ENCODE measurements at places on chromosomes 7 and 10.

DNA sequence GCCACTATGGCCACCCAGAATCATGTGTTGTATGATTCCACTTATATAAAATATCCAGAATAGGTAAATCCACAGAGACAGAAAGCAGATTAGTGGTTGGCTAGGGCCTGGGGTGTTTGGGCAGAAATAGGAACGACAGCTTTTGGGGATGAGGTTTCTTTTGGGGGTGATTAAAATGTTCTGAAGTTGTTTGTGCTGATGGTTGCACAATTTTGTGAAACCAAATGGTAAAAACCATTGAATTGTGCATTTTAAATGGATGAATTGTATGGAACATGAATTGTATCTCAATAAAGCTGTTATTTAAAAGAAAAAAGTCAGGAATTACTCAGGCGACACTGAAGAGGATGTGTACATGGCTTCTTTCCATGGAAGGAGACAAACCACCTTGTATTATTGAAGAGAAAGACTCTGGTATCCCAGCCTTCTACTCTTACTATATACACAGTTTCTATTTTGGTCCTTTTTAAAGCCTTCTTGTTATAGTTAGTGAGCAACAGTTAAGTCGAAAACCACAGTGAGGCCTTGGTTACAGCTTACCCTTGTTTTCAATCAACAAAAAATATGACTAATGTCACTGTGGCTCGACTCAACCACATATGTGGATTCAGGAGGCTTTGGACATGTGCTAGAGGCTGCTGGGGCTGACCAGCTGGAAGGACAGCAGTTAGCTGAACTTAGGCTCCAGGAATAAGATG lies 57.1 kb upstream of the KMT2E start:
- DNase-seq, result no peak

DNA sequence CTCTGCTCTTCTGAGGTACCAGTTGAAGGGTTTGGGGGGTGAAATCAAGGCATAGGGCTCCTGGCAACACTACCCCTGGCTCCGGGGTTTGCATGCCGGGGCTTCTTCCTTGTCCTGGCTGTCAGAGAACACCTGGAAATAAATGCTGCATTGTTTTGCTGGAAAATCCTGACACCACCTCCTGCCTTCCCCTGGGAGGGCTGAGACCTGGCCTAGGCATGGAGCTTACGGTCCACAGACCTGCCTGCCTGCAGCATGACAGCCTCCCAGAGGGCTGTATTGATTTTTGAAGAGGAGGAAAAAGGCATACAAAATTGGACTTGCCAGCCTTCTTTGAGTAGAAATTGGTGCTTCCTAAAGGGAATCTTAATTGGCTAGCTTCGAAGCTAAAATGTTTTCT lies 227.1 kb downstream of the MGMT start:
- DNase-seq, result no peak

- DNase-seq, result no peak
These were observed 1.0 kb downstream of the CPED1 start for GRCh38 chr7:120989257-120990220.

DNA sequence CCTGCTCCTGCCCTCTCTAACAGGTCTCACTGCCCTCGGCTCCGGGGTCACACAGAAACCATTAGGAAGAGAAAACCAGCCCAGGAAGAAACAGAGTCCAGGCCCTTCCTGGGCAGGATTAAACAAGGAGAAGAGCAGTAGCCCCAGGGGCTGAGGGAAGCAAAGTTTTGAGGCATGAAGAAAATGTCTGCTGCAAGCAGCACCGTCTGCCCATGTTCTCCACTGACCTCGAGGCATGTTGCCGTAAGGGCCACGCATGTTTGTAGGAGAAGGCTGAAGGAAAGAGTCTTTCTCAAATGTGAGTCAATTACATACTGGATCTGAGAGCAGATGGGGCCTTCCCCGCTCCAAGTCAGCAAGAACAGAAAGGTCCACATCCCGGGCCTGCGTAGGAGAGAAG lies 4.2 kb downstream of the ZNF746 start:
- DNase-seq, result no peak

DNA sequence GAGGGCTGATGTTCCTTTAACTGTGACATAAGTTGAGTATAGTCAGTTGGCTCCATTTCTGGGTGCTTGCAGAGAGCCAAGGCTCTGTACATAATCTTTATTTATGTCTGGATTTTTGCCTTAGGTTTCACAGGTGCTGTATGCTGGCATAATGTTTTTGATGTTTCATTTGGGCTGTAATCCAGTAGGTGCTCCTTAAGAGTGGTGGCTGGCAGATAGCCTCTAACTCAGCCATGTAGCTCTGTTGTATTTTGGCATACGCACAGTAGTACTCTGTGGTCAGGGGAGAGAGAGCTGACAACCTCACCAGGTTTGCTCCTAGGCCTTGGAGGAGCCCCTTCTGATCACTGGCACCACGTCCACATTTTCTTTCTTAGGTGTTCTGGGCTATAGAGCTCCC lies 61.1 kb downstream of the RNF133 start:
- DNase-seq, result no peak

- no peak for DNase-seq
These were observed 776.4 kb upstream of the AUTS2 start for GRCh38 chr7:68821846-68822245.

- no peak for DNase-seq
These were observed 47.4 kb downstream of the ATOH7 start for GRCh38 chr10:68184546-68184945.

DNA sequence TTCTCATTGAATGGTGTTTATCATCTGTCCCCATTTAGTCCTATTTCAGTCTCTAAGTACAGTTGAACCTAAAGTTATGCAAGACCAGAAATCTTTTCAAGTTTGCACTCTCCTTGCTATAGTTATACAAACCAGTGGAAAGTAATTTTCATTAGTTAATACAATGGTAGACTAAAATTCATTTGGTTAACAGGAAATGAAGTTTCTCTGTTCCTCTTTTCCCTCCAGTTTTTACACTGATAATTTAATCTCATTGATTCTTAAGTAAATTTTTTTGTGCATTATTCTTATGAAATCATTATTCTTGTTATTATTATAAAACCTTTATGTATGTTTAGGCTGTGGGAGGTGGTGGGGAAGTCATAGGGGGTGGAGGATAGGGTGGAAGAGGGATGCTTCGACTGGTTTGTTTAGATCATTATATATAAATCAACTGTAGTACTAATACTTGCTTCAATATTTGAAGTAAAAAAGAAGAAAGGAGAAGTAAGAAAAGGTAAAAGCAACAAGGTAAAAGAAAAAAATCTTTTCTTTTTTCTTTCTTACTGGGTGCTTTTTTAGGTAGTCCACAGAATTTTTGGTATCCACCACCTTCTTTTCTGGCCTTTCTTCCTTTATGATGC lies 104.1 kb downstream of the GPR85 start:
- DNase-seq, result no peak

DNA sequence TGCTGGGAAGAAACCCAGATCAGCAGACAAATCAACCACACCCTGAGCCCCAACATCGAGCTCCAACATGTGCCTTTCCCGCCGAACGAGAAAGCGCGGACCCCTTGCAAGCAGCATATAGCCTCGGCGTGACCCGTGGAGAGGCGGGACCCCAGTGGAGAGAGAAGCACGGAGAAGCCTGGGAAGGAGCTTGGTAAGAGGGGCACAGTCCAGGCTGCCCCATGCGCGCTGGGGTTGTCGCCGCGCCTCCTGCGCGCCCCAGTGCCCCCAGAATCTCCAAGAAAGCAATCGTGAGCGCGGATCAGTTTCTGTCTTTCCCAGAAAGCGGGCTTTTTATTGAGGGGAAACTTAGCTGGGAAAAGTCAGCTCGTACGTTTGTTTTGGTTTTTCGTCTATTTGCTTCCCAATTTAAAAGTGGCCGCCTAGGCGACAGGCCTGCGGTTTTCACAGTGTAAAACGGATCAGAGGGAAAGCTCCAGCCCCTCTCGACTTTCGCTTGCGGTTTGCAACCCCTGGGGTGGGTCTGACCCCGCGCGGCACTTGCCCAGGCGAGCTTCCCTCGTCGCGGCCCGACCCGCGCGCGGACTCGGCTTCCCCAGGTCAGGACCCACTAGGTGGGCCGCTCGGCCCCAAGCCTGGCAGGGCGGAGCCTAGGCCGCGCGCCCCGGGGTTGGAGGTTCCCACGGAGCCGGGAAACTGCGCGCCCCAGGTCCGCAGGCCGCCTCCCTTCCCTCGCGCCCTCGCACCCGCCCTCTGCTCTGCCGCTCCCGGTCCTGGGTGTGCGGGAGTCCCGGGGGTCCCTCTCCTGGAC lies 31.1 kb downstream of the SKIDA1 start:
- no peak for DNase-seq

DNA sequence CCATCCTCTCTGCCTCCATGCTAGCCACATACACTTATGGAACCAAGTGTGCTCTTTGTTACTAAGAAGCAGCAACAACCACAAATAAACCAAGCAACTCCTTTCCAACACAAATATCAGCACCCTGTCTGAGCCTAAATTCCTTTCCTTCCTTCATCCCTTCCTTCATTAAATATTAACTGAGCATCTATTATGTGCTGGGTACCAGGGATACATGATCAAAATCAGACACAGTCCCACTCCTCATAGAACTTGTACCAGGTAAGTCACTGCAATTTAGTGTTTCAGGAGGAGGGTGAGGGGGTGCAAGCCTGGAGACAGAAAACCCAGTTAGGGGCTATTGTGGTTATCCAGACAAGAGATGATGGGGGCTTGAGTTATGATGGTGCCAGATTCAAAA lies 10.8 kb downstream of the CREB5 start:
- no peak for DNase-seq

GRCh38 chr7:157498657-157499056 lies 161.9 kb downstream of the DNAJB6 start:
- DNase-seq, result no peak

DNA sequence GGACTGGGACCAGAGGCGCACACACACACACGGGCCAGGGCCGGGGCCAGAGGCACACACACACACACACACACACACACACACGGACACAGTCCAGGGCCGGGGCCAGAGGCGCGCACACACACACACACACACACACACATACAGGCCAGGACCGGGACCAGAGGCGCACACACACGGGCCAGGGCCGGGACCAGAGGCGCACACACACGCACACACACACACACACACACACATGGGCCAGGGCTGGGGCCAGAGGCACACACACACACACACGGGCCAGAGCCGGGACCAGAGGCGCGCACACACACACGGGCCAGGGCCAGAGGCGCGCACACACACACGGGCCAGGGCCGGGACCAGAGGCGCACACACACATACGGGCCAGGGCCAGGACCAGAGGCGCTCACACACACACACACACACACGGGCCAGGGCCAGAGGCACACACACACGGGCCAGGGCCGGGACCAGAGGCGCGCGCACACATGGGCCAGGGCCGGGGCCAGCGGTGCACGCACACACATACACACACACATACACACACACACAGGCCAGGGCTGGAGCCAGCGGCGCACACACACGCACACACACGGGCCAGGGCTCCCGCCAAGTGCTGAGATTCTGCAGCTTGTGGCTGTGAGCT lies 268.8 kb downstream of the ELFN1 start:
- DNase-seq, result no peak

- no peak for DNase-seq
These were observed 4.2 kb downstream of the IKZF1 start for GRCh38 chr7:50308532-50309385.

GRCh38 chr10:33187427-33187999 lies 147.0 kb downstream of the NRP1 start:
- no peak for DNase-seq

DNA sequence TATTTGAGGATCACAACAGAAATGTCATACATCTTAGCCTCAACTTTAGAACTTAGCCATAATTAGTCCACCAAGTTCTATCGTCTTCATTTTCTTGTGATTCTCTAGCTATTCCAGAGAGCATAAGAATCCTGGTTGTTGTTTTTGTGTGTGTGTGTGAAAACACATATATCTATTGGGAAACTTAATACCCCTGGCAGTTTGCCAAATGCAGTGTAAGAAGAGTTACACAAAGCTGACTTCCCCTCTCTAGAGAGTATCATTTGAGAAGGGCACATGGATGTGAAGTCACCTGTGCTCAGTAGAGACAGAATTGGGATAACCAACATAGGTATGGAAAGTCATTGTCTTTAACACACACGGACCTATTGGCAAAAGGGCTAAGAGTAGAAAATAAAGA lies 19.3 kb downstream of the FOXI2 start:
- DNase-seq, result no peak

DNA sequence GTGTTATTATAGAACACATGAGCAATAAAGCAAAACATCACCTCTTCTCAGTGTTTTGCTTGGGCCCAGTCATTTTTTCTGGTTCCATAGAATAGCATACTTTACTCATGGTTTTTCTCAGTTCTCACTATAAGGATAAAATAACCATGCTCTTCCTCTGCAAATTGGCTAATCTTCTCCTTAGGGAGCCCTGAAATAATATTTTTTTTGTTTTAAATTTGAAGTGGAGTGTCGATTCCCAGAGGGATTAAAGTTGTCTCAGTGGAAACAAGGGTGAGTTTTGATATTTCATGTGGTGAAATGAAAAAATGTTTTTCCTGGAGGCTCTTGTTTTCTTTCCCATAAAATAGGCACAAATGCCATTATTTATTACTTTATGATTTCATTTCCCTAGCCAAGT lies 127.3 kb downstream of the NOC3L start:
- DNase-seq, result no peak

DNA sequence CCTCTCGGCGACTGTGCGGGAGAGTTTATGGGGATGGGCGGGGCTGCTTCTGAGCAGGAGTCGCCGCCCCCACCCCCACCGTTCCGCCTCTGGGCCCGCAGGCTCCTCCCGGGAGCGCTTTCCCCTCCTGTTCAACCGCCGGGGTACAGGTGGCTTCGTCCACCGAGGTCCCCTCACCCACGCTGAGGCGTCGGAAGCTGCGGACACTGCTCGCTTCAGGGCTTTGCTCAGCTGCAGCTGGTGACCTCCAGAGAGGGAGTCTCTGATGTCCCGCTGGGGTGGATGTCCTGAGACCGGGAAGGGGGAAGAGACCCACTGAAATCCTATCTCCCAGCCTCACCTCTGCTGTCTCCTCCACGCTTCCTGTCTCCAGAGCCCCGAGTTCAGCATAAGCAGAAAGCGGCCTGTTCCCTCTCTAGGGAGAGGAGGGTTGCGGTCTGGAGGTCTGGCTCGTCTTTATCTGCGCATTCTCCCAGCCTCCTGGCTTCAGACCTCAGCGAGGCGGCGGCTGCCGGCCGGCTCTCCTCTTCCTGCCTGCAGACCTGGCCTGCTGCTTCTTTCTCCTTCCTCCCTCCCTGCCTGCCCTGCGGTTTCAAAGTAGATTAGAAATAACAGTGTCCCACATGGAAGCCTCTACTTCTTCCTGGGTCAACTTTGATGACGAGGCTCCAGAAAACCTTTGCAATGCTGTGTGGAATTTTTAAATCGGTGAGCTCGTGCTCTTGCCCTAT lies 1.8 kb downstream of the CYP2E1 start:
- DNase-seq, result no peak

GRCh38 chr7:258476-259190 lies 31.3 kb upstream of the FOXL3 start:
- no peak for DNase-seq

DNA sequence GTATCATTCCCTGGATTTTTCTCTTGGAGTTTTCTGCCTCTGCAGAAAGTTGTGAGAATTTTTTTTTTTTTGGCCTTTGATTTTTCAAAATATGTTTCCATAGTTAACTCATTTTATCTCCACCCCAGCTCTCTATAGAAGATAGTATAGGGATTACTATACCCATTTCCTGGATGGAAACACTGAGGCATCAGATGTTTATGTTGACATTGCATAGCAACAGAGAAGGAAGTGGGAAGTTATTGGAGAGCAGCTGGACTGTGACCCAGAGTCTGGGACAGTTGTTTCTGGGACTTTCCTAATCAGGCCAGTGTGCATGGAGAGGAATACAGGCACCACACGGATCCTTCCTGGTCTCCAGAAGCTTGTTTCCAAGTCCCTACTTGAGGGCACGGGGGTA lies 158.0 kb downstream of the CDH23 start:
- DNase-seq, result no peak

Data from esophagus squamous epithelium (tissue), 5 donors.